ENCODE measurements at places on chromosomes 11 and 22. TPM values are rescaled to one million over a fixed set of nuclear protein-coding genes. Genes with fewer than 3 reads are reported as not detected.

DNA sequence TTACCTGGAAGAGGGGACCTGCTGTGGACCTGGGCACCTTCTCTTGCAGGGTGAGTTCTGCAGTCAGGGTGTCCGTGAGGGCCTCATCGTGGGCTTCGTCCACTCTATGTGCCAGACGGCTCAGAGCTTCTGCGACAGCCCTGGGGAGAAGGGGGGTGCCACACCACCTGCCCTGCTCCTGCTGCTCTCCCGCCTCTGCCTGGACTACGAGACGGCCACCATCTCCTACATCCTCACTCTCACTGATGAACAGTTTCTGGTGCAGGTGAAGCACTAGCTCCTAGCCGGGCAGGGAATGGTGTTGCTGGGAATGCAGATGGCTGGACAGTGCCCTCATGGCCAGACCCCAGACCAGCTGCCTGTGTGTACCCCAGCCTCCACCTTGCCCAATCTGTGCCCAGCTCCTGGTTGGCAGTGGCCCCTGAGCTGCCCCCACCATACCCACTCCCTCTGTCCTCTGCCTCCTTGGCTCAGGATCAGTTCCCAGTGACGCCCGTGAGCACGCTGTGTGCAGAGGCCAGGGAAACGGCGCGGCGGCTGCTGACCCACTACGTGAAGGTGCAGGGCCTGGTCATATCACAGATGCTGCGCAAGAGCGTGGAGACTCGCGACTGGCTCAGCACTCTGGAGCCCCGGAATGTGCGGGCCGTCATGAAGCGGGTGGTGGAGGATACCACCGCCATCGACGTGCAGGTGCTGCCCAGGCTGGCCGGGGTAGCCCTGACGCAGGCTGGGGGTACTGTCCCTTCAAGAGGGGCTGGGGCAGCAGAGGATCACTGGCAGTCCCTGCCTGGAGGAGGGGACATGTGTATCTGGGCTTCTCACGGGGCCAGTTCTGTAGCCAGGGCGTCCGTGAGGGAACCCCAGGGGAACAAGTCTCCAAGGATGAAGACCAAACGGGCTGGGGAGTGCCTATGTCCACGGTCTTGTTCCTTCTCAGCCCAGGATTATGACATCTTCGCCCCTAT lies 2.2 kb upstream of the TM7SF2 start:
- H3K36me3 ChIP-seq = no peaks in the 10 kb centered on the region
- no peak for DNase-seq
- peaks cover 20% of the 10 kb centered on the region for H3K4me1 ChIP-seq
- no peak overlapping the region for H3K4me3 ChIP-seq

DNA sequence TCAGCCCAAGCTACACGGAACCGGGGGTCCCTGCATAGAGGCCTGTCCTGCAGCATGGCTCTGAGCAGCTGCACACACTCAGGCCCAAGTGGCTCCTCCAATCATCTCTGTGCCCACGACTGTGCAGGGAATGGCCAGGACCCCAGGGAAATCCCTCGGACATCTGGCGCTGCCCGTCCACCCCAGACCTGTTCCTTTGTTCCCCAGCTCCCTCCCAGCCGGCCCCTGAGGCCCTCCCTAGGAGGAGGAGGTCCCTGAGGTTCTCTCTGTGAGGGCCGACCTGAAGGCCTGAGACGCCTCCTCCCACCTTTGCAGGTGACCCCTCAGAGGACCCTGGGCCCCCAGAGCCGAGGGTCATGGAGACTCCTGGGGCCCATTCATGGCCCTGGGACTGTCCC lies 1.1 kb downstream of the MLC1 start:
- peaks cover 13% of the 10 kb centered on the region for H3K27me3 ChIP-seq
- H3K4me3 ChIP-seq = no peak overlapping the region
- no peak for DNase-seq
- peaks cover 12% of the 10 kb centered on the region for H3K4me1 ChIP-seq

DNA sequence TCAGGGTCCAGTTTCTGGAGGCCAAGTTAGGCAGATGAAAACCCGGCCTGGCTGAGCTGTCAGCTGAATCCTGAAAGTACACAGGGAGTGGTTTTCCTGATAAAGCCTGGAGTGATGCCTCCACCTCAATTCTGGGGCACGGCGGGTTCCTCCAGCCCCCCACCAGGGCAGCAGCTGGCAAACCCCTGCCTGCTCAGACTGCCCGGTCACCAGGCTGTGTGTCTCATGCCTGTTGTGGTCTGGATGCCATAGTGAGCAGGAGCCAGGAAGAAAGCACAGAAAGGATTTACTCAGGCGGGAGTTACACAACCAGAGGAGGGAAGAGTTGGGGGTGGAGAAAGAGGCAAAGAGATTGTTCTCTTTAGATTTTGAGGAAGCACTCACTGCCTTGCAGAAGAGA lies 119.9 kb upstream of the RASSF10 start:
- no peak overlapping the region for H3K4me3 ChIP-seq
- peak overlapping the region; percentile 44 for H3K27ac ChIP-seq
- H3K36me3 ChIP-seq = peaks cover 37% of the 10 kb centered on the region
- peaks cover 41% of the 10 kb centered on the region for H3K4me1 ChIP-seq

DNA sequence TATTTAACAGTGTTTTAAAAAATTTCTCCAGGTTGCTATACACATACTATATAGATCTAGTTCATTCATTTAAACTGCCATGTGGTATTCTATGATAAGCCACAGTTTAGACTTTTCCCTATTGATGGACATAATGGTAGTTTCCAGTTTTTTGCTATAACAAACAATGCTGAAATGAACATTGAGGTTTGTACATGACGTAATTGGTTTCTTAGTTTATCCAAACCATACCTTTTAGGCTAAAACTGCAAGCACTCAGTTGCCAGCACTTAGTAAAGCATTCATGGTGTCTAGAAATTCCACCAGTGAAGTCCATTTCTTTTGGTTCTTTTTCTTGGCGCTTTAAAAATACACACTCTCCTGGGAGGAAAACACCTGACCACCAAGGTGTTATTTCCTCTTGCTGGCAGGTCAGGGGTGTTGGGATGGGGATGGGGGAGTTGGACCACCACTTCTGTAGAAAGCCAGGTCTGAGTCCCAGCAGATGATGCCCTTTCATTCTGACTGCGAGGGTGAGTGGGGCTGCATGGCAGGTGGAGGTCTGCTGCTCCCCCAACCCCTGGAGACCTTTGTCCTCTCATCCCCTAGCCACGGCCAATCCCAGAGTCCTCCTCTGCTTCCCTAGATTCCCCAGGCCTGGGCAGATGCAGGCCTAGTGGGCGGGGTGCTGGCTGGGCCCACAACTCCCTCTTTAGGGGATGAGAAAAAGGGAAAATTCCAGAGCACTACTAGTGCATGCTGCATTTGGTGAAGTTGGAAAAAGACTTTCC lies 41.1 kb downstream of the C11orf91 start:
- H3K4me1 ChIP-seq = peaks cover under 1% of the 10 kb centered on the region
- peaks cover 3% of the 10 kb centered on the region for H3K36me3 ChIP-seq
- no peak overlapping the region for H3K27ac ChIP-seq
- DNase-seq = no peak
- no peak overlapping the region for H3K4me3 ChIP-seq
- no peaks in the 10 kb centered on the region for H3K27me3 ChIP-seq

GRCh38 chr11:84316866-84317555 lies 1030.8 kb upstream of the CCDC90B start:
- no peak for DNase-seq
- no peaks in the 10 kb centered on the region for H3K36me3 ChIP-seq
- peak overlapping the region; percentile 40 for H3K4me3 ChIP-seq

GRCh38 chr11:2477254-2477653 lies 32.4 kb downstream of the KCNQ1 start:
- no peaks in the 10 kb centered on the region for H3K36me3 ChIP-seq
- no peak overlapping the region for H3K27ac ChIP-seq
- H3K4me3 ChIP-seq = no peak overlapping the region
- peaks cover 41% of the 10 kb centered on the region for H3K27me3 ChIP-seq

DNA sequence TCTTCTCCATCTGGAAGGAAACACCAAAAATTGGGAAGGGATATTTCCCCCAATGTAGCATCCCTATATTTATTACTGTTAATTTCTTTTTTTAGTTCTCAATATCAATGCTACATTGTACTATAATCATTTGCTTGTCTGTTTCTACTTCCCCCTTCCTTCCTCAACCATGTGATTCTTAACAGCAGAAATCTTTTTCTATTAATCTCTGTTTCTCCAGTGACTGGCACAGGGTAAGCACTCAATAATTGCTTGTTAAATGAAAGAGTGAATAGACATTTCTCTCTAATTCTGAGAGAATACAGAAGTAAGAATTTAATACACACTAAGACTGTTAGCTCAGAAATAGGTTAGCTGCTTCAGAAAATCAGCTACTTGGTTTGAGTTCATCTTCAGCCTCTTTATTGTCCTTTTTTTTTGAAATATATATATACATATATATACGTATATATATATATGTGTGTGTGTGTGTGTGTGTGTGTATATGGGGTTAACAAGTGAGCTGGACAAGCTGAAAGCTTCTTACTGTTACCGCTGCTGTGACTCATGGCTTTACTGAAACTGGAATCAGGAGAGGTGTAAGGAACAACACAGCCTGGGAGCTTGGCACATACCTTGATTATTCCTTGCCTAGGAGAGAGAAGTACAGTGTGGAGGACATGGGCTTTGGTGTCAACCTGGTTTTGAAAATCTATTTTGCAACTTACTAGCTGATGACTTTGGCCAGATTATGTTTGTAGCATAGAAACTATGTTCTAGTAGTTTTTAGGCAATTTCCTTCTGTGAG lies 26.2 kb upstream of the PDE3B start:
- no peaks in the 10 kb centered on the region for H3K36me3 ChIP-seq
- H3K27ac ChIP-seq = peak overlapping the region; percentile 4
- no peaks in the 10 kb centered on the region for H3K27me3 ChIP-seq

DNA sequence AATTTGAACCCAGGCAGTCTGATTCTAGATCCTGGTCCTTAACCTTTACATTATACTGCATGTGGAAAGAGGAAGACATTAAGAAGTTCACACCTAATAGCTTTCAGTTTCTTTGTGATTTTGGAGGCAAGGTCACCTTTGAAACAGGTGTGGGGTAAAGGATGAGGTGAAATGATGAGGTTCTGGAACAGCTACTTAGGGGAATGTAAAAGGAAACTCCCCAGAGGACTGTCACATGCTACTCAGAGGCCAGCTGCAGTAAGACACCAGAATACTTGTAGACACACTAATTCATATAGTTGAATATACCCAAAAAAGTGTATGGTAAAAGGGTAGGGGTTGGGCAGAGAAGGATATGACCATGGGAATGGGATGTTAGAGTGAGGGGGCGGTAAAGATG lies 5.4 kb downstream of the APIP start:
- no peak overlapping the region for H3K27ac ChIP-seq
- H3K4me1 ChIP-seq = peaks cover 6% of the 10 kb centered on the region
- no peak for DNase-seq

DNA sequence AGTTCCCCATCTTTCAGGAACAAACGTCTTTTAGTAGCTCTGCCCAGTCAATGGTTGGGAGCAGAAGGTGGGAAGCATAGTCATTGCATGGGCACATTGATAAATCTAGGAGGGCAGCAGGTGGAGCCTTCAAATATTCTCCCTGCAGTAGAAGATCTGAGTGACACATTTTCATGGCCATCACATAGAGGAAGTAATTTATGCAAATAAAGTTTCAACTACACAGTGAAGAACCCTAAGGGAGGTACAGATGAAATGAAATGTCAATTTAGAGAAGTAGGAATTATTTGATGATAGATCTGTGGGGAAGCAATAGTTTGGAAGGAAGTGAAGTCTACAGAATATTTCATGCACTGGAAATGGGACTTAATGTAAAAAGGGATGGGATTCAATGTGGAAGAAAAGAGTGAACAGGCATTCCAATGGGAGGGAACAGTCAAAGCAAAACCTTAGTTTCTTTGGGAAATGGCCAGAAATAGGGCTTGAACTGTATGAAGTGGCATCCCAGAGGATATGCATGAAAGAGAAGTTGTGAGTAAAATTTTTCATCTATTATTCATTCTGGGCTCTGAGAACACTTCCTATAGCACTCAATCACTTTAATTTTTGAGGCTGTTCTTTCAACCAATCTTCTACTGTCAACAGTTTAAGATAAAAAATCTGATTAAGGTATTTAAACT lies 256.2 kb upstream of the LUZP2 start:
- H3K27ac ChIP-seq = no peak overlapping the region
- H3K36me3 ChIP-seq = no peaks in the 10 kb centered on the region
- H3K4me3 ChIP-seq = no peak overlapping the region
- no peak for DNase-seq

DNA sequence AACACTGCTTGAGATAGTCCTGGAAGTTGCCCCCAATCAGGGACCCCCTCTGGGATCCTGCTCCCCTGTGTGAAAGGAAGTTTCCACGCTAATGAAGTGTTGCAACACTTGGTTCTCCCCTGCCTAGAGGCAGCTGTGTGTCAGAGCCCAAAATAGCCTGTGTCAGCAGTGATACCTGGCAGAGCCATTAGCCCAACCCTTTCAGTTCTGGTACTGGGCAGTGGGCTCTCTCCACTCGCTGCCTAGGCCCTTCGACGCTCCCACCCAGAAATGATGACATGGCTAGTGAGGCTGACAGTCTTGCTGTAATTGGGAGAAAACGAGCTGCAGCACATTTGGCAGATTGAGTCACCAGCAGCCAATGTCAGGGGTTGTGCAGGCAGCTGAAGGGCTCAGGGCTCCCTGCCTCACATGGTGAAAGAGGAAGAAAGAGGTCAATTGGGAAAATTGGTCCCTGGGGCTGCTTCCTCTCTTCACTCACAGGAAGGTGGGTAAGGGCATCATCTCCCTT lies 1.4 kb upstream of the NXF1 start:
- peak overlapping the region; percentile 98 for H3K27ac ChIP-seq
- no peaks in the 10 kb centered on the region for H3K27me3 ChIP-seq
- peaks cover 13% of the 10 kb centered on the region for H3K36me3 ChIP-seq
- peak overlapping the region; percentile 100 for H3K4me3 ChIP-seq

GRCh38 chr22:29342177-29342576 lies 26.7 kb upstream of the RASL10A start:
- no peaks in the 10 kb centered on the region for H3K27me3 ChIP-seq
- no peak for DNase-seq
- H3K4me3 ChIP-seq = no peak overlapping the region
- peaks cover 20% of the 10 kb centered on the region for H3K4me1 ChIP-seq
- H3K27ac ChIP-seq = no peak overlapping the region

GRCh38 chr11:122922893-122923292 lies 40.3 kb downstream of the JHY start:
- no peak overlapping the region for H3K4me3 ChIP-seq
- H3K27me3 ChIP-seq = peaks cover 4% of the 10 kb centered on the region
- no peak for DNase-seq
- no peak overlapping the region for H3K27ac ChIP-seq
- H3K36me3 ChIP-seq = no peaks in the 10 kb centered on the region

GRCh38 chr11:102317099-102317767 lies at the start of gene BIRC3:
Gene BIRC3, plus strand, starts transcription at chr11:102317484. Its CDS starts 7,026 bp downstream, at chr11:102324510.
- H3K4me1 ChIP-seq = peaks cover 17% of the 10 kb centered on the region
- peak; percentile 73 for DNase-seq
- no peaks in the 10 kb centered on the region for H3K36me3 ChIP-seq
- peak within 1 kb of the TSS; percentile 90 for H3K4me3 ChIP-seq
- H3K27me3 ChIP-seq = peaks cover 15% of the 10 kb centered on the region

GRCh38 chr11:108915666-108916065 lies 250.8 kb downstream of the DDX10 start:
- H3K27ac ChIP-seq = no peak overlapping the region
- H3K4me1 ChIP-seq = peaks cover under 1% of the 10 kb centered on the region
- H3K36me3 ChIP-seq = peaks cover 6% of the 10 kb centered on the region
- no peaks in the 10 kb centered on the region for H3K27me3 ChIP-seq
- no peak overlapping the region for H3K4me3 ChIP-seq
- no peak for DNase-seq

ANKRD13D gene
- total RNA-seq = 70.5 TPM

ZMAT5 gene
- 19.2 TPM for total RNA-seq

MFRP gene
- total RNA-seq = not detected

WBP2NL gene
- total RNA-seq = not detected

KRTAP5-10 gene
- total RNA-seq = not detected

DRD4 gene
- 1.2 TPM for total RNA-seq

SREBF2 gene
- total RNA-seq = 119 TPM

RTN4RL2 gene
- 10.4 TPM for total RNA-seq

FADS2 gene
- 127 TPM for total RNA-seq
